ENCODE measurements at places on chromosomes 6 and 20.

GRCh38 chr6:41811095-41811494 is 23.6 kb downstream of the TOMM6 start:
- no peak for DNase-seq

DNA sequence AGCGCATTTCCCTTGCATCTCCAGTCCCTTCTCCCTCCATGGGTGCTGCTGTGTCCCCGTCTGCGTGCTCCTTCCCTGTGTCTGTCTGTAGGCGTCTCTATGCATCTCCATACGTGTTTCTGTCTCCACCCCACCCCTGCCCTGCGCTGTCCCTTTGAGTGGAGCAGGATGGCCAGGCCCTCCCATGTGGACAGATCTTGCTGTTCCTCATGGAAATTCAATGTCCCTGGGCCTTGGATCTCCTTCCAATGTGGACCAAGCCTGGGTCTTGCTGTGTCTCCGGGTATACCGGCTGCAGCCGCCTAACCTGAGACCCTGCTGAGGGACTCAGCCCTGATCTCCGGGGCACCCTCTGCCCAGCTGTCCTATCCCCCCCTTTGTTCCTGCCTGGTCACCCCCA is 172.7 kb downstream of the BMP7 start:
- DNase-seq: no peak

DNA sequence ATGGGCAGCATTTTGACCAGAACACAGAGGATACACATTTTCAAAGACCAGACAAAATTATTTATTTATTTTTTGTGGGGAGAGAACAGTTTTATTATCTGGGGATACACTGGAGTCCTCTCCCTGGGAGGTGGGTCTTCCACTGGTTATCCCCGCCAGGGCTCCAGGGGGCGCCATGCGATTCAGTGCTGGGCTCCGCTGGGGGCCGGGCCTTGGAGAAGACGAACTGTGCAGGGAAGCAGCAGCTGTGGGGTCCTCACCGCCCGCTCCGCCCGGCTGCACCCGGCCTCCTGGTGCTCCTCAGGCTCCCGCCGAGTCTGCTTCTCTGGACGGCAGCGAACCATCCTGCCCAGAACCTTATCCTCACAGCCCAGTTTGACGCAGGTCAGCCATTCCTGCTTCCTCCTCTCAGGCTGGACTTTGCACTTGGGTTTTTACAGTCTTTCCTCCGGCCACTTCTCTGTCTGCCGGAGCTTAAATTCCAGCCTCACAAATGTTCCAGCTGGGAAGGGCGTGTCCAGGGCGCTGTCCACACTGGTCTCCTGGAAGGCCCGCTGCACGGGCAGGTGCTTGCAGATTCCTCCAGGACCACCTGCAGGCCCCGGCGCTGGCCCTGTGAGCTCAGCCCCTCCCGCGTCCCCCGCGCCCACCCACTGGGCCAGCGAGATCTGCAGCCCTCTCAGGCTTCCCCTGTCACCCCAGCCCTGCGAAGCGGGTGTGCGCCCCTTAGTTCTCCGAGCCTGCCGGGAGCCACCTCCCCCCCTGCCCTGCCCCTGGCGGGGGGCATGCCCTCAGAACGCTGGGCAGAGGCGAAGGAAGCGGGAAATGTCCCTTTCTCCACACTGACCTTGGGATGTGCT is 1830.0 kb upstream of the DEFB115 start:
- DNase-seq: no peak

DNA sequence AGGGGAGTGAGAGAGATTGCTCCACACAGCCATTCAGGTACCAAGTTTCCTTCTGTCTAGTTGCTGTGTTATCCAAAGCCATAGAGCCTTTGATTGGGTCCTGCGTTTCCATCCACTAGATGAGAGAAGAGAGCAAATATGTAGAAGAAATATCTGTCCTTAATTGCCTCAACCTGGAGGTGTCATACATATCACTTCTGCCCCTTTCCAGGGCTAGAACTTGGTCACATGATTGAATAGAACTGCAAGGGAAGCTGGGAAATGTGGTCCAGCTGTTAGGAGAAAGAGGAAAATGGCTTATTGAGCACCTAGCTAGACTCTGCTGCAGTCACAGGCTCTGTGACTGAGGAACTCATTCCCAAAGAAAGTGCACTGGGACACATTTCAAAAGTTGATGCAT is 115.6 kb upstream of the JAG1 start:
- no peak for DNase-seq

GRCh38 chr6:137269347-137269746 is 50.2 kb upstream of the IFNGR1 start:
- no peak for DNase-seq
